GM04504 (cell line): ENCODE measurements at places on chromosomes 12 and 14.
A peak's percentile ranks its signal among the peaks of the same experiment; 100 is the strongest.

GRCh38 chr14:73290279-73290678 is 53.0 kb downstream of the PAPLN start:
- no peak for DNase-seq

DNA sequence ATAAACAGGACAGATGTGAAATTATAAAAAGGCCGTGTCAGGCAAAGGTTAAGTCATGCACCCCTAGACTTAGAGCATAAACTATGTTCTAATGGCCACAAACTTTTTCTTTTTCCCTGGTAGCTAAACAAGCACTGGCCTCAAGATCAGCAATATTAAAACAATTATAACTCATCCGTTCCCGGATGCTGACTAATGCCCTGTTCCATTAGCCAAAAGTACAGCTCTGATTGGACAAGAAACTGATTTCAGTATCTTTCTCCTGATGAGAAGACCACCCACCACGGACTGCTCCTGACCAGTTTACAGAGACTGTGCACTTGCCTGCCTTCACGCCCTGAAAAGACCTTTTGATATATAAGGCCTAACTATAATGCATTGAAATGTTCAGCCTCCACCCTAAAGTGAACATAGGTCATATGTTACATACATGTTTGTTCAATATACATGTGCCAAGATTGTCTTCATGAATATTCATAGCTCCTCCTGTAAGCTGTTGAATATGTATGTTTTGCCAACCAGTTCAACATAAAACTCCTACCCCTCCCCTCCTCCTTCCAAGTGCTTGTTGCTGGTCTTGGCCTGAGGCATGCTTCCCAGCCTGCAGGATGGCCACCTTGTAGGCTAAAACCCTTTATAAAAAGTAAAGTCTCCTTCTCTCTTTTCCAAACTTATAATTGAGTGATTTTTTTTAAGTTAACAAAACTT is 162.0 kb downstream of the IPO8 start:
- DNase-seq = no peak

GRCh38 chr12:1115484-1116231 is 124.6 kb downstream of the ERC1 start:
- DNase-seq = peak; percentile 47

GRCh38 chr12:104213952-104214351 is 1.6 kb upstream of the TXNRD1 start:
- DNase-seq = peak; percentile 99

DNA sequence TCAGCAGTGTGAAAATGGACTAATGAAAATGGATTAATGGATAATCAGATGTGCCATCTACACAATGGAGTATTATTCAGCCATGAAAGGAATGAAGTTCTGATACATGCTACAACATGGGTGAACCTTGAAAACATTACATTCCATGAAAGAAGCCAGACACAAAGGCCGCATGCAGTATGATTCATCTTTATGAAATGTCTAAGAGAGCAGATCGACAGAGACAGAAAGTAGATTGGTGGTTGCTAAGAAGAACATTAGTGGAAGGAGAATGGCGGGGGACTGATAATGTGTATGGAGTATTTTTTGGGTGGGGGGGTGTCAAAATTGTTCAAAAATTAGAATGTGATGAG is 47.3 kb downstream of the PRKAB1 start:
- no peak for DNase-seq

DNA sequence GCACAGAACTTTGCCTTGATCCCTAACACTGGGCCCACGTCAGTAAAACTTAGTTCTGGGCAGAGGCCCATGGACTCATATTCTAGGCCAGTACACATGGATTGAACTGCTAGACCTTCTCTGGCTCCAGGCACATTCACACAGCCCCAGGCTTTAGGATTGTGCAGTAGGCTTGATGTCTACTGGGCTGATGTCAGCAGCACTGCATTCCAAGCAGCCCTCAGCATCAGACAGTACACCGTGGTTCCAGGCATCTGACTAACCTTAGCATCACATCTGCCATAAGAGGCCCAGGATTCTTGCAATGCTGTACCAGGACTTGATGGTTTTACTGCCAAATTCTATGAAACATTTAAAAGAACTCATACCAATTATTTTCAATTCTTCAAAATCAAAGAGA is 301.9 kb downstream of the CCER1 start:
- DNase-seq = peak; percentile 7

DNA sequence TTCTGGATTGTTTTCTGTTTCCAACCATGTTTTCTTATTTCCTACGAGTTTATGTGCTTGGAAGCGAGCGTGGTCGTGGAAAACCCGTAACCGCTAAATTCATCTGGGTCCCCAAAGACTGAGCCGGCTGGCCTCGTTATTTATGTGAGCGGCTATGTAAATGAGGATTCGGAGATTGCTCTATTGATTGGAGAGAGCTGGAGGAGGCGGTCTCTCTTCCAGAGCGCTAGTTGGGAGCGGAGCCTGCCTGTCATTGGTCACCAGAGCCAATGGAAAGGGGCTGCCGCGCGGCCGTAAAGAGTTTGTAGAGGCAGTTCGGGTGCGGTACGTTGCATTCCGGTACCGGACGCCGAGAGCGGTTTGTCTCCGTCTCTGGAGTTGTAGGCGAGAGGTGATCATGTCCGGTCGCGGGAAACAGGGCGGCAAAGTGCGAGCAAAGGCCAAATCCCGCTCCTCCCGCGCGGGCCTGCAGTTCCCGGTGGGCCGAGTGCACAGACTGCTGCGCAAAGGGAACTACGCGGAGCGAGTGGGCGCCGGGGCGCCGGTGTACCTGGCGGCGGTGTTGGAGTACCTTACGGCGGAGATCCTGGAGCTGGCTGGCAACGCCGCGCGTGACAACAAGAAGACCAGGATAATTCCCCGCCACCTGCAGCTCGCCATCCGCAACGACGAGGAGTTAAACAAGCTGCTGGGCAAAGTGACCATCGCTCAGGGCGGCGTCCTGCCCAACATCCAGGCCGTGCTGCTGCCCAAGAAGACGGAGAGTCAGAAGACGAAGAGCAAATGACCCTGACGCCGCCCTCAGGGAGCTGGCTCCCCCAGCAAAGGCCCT is 29.0 kb downstream of the WBP11 start:
- peak; percentile 92 for DNase-seq

GRCh38 chr12:53060064-53060720 is 10.3 kb downstream of the TNS2 start:
- no peak for DNase-seq

DNA sequence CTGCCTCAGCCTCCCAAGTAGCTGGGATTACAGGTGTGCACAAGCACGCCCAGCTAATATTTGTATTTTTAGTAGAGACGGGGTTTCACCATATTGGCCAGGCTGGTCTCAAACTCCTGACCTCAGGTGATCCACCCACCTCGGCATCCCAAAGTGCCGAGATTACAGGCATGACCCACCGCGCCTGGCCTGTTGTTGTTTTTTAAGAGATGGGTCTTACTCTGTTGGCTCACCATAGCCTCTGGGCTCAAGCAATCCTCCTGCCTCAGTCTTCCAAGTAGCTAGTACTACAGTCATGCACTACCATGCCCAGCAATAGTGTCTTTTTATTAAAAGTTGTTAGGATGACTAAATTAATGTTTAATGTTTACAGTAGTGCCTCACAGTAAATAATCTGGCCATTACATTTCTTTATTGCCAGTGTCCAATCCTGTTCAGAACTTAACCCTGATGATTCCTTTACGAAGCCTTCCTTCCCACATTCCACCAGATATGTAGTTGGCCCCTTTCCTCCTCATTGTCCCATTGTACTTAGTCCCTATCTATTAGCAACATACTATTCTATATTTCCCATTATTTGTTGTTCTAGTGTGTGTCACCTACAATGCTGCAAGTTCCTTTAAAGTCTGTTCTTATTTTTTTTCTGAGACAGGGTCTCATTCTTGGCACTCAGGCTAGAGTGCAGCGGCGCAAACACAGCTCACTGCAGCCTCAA is 8.8 kb upstream of the SMARCC2 start:
- no peak for DNase-seq

DNA sequence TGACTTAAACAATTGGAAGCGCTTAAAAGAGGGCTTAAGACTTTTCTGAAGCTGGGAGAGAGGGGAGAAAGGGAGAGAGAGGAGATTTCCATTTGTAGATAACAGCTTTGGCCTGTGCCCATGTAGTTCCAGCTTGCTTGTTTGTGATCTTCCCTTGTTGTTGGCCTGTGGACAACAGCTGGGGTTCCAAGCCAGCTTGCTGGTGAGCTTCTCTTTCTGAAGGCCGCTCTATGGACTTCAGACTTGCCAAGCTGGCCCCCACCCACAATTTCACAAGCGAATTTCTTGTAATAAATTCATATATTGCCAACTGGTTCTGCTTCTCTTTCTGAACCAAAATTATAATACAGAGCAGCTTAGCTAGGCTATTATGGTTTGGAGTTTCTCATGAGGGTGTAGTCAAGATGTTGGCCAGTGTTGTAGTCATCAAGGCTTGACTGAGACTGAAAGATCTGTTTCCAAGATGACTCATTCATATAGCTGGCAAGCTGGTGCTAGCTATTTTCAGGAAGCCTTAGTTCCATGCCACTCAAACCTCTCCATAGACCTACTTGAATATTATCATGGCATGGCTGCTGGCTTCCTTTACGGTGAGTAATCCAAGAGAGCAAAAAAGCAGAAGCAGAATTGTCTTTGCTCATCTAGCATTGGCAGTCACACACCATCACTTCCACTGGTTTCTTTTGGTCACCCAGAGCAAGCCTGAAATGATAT is 89.4 kb downstream of the ATP23 start:
- peak; percentile 24 for DNase-seq

DNA sequence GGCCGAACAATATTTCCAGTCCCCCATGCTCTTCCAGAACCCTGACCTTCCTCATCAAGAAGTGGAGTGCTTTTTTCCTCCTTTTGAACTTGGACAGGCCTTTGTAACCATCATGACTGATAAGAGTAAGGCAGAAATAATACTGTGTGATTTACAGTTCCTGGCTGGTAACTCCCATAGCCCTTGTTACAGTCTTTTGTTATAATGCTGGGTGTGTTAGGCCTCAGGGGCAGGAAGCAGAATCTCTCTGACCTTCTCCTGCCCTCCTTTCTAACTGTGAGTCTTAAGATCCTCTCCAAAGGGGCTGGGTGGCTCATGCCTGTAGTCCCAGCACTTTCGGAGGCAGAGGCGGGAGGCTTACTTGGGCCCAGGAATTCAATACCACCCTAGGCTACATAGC is 59.5 kb downstream of the BCAT1 start:
- DNase-seq = no peak

GRCh38 chr12:130788515-130788914 is 50.5 kb downstream of the STX2 start:
- DNase-seq = no peak

- no peak for DNase-seq
These were observed 2.1 kb upstream of the ATP23 start for GRCh38 chr12:57939291-57939690.

DNA sequence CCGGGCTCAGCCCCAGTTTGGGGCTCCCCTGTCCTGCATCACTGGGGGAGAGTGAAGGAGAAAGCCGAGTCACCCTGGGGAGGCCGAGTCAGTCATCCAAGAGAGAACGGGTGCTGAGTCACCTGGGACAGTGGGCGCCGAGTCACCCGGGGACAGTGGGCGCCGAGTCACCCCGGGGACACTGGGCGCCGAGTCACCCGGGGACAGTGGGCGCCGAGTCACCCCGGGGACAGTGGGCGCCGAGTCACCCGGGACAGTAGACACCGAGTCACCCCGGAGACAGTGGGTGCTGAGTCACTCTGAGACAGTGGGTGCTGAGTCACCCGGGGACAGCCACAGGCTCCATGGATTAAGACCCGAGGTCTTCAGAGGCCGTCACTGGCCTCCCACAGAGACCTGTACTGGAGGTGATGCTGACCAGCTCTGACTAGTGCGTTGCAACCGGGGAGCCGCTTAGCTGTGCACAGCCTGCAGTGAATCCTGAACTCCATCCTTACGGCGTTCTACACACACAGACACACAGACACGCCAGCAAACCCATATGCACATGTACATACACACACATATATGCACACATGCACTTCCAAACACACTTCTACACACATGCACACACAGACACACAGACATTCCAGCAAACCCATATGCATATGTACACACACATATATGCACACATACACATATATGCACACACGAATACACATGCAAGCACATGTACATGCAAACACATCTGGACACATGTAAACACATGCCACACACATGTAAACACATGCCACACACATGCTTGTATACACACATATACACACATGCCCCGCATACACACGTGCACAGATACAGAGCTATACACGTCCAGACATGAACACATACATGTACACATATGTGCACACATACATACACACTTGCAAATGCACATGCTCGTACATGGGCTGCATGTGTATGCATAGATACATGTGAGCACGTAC is 64.9 kb upstream of the GALNT9 start:
- DNase-seq = no peak

DNA sequence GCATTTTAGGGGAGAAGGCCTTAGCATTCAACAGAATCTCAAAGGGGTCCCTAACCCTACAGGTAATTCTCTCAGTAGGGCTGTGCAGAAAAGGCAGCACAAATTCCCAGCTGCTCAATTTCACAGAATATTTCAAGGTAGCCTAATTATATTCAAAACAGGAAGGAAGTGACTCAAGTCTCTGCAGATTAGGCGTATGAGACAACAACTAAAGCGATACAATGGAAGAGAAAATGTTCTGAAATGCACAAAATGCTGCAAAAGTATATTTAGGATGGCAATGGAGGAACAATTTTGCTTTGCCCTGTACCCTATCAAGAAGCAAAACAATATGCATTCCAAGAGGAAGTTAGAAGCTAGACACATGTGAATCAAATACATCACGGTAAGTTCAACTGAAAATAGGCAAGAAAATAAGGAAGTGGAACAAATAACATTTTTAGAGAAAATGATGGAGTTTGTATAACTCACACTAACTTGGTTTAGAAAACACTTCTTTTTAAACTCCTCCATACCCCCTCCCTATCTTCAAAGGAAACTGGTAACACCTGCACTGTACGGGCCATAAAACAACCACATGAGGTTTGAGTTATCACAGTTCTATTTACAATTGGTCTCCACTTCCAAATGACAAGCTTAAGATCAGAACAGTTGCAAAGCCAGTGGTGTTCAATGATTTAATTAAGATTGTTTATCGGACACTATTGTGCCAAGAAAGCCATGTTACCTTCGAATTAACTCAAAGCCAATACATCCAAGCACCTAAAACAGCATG is 1.6 kb downstream of the GIT2 start:
- no peak for DNase-seq

- peak; percentile 20 for DNase-seq
These were observed 45.6 kb upstream of the RIMBP2 start for GRCh38 chr12:130761537-130762318.

DNA sequence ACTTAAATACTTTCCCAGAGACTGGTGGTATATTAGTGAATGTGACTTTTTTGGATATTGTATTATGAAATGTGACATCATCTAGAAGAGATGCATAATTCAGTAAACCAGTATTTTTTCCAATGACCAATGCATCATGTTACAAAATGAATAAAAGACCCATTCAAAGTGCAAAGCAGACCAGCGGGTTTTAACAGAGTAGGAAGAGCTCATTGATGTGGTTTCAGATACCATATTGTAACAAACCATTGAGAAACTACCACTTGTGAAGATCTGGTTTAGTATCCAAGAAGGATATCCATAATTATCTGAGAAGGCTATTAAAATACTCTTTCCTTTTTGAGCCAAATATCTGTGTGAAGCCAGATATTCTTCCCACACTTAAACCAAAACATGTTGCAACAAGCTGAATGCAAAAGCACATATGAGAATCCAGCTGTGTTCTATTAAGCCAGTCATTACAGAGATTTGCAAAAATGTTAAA is 47.7 kb downstream of the MVK start:
- peak; percentile 70 for DNase-seq

GRCh38 chr12:26135571-26135970 is 10.7 kb upstream of the BHLHE41 start:
- no peak for DNase-seq

GRCh38 chr14:104787736-104788135 is 7.8 kb downstream of the AKT1 start:
- DNase-seq = no peak

- DNase-seq = no peak
These were observed 30.2 kb upstream of the CPM start for GRCh38 chr12:68962877-68963855.
